ENCODE measurements at places on chromosomes 3 and 15.

DNA sequence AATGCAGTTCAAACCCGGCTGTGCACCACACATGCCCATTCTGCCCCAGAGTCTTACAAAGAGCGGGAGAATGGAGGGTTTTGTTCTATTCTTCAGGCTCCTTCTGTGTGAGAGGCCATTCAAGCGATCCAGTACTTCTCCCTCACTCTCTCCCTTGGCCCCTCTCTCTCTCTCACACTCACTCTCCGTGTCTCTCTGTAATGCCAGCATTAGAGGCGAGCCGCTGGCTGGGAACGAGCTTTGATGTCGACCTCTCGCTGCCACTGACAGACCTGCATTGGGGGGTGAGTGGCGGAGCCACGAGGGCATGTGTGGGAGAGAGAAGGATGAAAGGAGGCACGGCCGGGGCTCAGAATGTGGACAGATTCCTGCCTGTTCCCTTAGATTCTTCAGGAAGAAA is 231.7 kb upstream of the ARRDC4 start:
- DNase-seq: no peak

DNA sequence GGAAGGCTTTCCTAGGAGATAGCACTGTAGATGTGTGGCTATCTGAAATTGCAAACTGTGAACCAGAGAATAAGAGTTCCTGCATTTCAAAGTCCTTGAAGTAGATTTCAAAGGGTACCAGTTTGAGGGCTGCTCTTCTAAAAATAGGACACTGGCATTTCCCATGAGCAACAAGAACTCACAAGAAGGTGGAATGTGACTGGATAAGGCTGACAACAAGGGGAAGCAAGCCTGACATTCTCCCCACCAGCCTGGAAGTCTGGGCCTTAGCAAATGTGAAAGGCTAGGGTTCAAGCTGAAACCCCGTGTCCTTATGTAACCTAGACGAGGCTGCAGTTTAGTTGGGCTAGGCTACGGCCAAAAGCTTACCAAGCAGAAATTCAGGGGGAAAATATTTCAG is 18.7 kb upstream of the TJP1 start:
- no peak for DNase-seq

- no peak for DNase-seq
Observed at GRCh38 chr3:97981886-97982285, 9.7 kb upstream of the RIOX2 start.

GRCh38 chr15:64917211-64917610 is 5.5 kb downstream of the ANKDD1A start:
- DNase-seq: no peak

GRCh38 chr15:32743411-32744140 is 25.8 kb downstream of the GREM1 start:
- DNase-seq: no peak

DNA sequence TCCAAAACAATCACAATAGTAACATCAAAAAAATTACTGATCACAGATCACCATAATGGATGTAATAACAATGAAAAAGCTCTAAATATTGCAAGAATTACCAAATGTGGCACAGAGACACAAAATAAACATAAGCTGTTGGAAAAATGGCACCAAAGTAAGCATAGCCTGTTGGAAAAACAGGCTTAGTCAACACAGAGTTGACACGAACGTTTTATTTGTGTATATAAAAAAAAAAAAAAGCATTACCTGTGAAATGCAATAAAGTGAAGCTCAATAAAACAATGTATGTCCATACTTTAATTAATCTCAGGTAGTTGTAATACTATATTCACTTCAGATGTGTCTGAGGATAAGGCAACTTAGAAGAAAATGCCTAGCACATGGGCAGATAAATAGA is 77.1 kb downstream of the NR1I2 start:
- no peak for DNase-seq

DNA sequence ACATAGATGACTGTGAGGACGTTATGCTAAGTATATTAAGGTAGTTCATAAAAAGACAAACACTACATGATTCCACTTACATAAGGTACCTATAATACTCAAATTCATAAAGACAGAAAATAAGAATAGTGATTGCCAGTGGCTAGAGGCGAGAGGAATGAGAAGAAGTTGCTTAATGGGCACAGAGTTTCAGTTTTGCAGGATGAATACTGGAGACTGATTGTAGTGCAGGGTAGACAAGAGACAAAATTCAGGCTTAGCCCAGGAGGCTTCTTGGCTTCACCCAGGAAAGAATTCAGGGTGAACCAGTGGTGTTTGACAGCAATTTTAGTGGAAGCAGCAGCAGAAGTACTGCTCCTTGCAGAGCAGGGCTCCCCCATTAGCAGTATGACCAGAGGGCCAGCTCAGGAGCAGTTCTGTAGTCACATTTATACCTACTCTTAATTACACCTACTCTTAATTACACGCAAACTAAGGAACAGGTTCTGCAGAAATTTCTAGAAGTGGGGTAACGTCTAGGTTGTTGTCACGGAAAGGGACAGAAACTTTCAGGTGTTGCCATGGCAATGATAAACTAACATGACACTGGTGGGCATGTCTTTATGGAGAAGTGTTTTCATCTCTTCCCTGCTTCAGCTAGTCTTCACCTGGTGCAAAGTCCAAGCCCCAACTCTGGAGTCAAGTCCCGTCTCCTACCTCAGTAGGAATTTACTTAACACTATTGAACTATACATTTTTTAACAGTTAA is 55.2 kb downstream of the TBL1XR1 start:
- no peak for DNase-seq

GRCh38 chr3:127792541-127793292 is 29.6 kb downstream of the MGLL start:
- DNase-seq: no peak

- DNase-seq: no peak
Observed at GRCh38 chr3:30639937-30640336, 33.5 kb downstream of the TGFBR2 start.

DNA sequence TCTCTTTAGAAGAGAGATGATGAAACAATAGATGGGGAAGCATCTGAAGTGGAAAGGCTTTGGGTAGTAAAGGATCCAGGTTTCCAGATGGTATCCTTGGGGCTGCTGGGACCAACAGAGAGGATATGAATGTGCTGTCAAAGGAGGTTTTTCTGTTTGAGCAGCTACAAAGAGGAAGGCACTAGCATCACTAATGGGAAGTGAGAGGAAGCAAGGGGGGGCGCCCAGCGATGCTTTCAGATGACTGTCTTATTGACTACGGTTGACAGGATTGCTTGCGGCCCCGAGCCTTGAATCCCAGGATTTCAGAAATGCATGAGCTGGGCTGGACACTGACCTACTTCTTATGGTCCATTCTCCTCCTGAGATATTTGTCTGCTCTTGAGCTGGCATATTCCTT is 103.8 kb upstream of the GALNT15 start:
- DNase-seq: no peak

DNA sequence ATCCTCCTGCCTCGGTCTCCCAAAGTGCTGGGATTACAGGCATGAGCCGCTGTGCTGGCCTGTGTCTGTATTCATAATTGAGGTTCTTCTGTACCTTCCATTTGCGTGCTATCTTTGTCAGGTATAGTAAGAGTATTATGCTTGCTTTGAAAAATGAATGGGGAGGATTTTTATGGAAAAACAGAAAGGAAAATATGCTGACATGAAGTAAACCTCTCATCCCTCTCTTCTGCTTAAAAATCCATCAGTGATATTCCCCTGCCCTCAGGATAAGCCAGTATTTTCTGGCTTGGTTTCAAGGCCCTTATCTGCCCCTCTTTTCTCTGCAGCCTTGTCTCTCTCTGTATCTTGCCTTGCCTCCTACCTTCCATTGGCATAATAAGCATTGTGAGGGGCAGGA is 80.7 kb downstream of the NR1D2 start:
- no peak for DNase-seq

- DNase-seq: no peak
Observed at GRCh38 chr3:123941121-123941520, 19.9 kb downstream of the CCDC14 start.

DNA sequence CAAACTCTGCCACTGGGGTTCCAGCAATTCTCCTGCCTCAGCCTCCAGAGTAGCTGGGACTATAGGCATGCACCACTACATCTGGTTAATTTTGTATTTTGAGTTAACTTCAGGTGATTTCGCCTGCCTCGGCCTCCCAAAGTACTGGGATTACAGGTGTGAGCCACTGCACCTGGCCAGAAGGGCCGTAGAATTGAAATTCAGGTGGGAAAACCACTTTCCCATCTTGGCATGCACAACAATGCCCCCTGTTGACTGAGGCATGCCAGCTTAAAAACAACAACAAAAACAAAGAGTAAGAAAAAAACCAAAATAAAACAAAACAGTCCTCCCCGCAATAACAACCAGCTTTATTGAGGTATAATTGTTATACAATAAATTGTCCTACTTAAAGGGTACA is 32.6 kb upstream of the RAB11A start:
- DNase-seq: no peak

- DNase-seq: no peak
Observed at GRCh38 chr15:77475898-77476297, 55.2 kb downstream of the HMG20A start.
